ENCODE measurements at places on chromosomes 7 and 10.
A peak's percentile ranks its signal among the peaks of the same experiment; 100 is the strongest.

- no peak for DNase-seq
Observed at GRCh38 chr7:50185208-50185607, 92.2 kb upstream of the ZPBP start.

GRCh38 chr7:140084972-140085371 lies 22.2 kb upstream of the PARP12 start:
- peak; percentile 14 for DNase-seq

- no peak for DNase-seq
Observed at GRCh38 chr7:94362276-94362675, 32.4 kb upstream of the COL1A2 start.

DNA sequence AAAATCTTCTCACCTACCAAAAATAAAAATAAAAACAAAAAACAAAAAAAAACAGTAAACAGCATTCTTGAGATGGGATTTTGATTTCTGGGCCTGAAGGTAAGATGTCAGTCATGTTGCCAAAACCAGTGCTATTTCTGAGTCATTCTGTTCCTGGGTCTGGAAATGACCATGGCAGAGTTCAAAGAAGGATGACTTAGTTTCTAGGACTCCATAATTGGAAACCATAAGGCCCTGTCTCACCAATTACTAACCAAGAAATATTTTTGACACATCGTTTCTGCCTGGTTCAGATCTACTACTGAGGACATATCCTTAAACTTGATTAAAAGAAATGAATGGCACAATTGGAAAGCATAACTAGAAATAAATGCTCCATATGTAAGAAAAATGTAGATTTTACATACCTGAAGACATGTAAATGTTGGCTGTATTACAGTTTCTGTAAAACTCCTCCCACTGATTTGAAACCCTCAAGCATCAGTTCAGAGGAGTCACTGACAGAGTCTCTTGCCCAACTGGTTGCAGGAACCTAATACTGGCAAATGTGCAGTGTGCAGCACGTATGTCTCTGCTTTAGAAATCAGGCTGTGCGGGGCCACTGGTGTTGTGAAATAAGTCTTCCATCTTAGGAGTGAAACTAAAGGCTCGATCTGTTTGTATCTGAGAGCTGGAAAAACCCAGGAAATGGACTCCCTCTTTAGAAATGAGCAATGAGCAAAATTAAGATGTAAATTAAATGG lies 84.8 kb upstream of the EGR2 start:
- no peak for DNase-seq

DNA sequence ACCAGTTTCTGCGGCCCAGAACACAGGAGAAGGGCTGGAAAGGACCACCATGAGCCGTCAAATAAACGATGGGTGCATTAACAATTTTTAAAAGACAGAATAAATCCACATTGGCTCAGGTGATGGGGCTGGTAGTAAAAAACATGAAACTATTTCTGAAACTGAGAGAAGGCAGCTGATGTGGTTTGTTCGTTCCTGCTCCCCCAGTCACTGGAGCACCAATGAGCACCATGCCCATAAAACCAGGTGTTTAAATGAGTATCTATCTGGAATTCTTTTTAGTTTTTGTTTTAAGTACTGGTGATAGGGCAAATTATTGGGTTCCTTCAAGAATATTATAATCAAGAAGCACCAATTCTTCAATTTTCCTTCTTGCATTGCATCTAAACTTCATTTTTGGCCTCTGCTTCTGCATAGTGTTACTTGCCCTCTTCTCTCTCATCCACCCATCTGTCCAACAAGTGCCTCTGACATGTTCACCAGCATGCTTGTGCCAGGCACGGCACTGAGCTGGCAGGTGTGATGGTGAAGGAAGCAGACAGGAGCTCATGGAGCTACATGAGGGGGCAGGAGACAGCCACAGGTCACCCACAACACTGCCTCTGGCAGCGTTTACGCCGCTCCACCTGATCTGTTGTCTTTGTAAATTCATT lies 65.5 kb downstream of the LARP4B start:
- DNase-seq: no peak

GRCh38 chr10:92432596-92432995 lies 141.3 kb downstream of the IDE start:
- DNase-seq: no peak

- DNase-seq: no peak
Observed at GRCh38 chr7:77349141-77349540, 67.0 kb downstream of the GSAP start.

DNA sequence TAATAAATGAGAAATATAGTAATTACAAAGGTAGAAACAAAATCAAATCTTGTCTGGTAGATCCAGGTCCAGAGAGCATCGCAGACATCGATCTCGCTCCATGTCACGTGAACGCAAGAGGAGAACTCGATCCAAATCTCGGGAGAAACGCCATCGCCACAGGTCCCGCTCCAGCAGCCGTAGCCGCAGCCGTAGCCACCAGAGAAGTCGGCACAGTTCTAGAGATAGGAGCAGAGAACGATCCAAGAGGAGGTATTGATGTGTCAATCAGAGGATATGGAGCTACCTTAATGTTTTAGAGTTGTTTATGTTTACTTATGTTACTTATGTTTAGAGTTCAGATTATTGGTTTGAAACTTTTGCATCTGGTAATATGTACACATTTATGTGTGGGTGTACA lies 57.8 kb downstream of the LUC7L2 start:
- no peak for DNase-seq

GRCh38 chr7:41104631-41105030 lies 598.3 kb downstream of the INHBA start:
- no peak for DNase-seq

DNA sequence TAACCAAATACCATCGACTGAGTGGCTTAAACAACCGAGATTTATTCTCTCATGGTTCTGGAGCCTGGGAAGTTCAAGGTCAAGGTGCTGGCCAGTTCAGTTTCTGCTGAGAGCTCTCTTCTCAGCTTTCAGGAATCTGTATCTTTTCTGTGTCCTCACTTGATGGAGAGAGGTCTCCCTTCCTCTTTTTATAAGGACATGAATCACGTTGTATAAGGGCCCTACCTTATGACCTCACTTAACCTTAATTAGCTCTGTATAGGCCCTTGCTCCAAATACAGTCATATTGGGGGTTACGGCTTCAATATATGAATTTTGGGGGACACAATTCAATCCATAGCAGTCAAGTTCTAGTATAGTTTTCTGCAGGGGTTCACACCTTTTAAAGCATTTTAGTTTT lies 135.2 kb upstream of the ADO start:
- DNase-seq: no peak

DNA sequence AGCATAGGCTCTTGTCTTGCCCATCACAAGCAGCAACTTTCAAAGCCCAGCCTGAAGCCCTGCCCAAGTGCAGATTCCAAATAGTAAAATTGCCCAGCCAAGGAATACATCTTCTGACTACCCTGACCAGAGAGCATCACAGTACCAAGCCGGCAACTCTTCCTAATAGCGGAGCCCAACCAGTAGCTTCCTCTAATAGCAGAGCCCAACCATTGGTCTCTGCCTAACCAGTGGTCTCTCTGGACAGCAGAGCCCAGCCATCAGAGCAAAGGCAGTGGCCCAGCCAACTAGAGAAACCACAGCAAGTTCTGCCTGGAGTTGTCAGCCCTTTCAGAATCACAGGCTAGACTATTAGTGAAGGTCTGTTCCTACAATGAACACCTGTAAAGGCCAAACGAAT lies 285.6 kb downstream of the HGF start:
- no peak for DNase-seq

DNA sequence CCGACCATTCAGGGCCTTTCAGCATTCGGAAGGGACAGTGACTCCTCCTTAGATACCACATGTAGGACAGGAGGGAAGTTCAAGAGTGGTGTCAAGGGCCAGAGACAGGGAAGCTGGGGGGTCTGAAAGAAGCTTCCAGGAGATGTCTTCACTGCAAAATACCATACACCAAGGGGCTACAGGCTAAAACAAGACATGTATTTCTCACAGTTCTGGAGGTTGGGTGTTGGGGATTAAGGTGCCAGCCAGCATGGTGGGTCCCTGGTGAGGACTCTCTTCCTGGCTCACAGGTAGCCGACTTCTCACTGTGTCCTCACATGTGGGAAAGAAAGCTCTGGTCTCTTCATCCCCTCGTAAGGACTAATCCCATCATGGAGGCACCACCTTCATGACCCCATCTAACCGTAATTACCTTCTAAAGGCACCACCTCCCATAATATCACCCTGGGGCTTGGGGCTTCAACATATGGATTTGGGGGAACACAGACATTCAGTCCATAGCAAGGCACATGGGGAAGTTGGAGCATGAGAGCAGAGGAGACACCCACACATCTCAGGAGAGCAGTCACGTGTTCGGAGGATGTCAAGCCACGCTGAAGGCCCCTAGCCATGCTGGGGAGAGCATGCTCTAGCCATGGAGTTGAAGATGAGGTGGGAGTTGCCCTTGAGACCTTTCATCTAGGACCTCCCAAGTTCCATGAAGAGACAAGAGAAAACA lies 73.9 kb upstream of the GDF10 start:
- DNase-seq: no peak

- DNase-seq: no peak
Observed at GRCh38 chr10:132535065-132535651, 2.4 kb upstream of the INPP5A start.

DNA sequence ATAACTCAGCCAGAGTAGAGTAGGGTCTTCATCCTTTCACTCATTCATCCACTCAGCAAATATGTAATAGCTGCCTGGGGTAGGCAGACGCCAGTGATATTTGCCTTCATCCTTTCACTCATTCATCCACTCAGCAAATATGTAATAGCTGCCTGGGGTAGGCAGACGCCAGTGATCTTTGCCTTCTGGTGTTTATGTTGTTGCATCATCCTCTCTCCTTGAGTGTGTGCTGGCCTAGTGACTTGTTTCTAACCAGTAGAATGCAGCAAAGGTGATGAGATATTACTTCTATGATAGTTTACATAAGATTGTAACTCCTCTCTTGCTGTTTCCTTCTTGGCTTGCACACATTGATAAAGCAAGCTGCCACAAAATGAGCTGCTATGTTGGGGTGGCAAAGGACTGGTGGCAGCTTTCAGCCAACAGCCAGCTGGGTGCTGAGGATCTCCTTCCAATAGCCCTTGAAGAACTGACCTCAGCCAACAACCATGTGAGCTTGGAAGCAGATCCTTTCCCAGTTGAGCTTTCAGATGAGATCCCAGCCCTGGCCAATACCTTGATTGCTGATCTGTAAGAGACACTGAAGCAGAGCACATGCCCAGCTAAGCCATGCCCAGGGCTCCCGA lies 23.2 kb upstream of the MTPN start:
- DNase-seq: no peak

GRCh38 chr10:128178302-128178958 lies 52.2 kb upstream of the MKI67 start:
- peak; percentile 38 for DNase-seq

DNA sequence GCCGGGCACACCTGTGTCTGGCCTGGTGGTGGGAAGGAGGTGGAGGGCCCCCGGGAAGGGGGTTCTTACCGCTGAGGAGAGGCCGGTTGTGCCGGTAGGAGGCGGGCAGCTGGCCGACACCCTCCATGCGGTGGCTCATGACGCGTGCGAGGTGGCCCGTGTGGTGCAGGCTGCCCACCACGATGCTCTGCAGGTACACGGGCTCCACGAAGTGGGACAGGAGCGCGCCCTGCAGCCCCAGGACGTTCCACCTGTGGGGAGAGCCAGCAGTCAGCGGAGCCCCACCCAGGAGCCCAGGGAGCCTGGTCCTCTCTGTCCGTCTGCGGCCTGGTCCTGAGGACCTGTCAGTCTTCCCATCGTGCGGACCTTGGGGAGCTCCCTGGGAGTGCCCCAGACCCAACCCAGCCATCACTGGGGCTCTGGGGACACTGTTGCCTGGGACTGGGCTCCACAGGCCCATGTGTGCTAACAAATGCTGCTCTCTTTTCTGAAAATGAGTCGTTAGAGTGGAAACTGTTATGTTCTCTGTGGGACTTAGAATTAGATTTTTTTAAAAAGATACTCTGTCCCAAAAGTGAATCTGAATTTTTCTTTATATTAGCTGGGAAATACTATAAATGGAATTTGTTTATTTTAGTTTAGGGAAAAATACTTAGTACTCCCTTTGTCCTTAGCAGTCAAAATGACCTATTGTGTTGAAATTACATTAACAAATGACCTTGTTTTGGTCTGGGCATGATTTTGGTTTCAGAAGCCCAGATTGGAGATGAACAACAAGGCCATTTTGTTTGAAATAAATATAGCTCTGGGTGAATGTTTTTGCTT lies 143.9 kb downstream of the WDR37 start:
- no peak for DNase-seq

DNA sequence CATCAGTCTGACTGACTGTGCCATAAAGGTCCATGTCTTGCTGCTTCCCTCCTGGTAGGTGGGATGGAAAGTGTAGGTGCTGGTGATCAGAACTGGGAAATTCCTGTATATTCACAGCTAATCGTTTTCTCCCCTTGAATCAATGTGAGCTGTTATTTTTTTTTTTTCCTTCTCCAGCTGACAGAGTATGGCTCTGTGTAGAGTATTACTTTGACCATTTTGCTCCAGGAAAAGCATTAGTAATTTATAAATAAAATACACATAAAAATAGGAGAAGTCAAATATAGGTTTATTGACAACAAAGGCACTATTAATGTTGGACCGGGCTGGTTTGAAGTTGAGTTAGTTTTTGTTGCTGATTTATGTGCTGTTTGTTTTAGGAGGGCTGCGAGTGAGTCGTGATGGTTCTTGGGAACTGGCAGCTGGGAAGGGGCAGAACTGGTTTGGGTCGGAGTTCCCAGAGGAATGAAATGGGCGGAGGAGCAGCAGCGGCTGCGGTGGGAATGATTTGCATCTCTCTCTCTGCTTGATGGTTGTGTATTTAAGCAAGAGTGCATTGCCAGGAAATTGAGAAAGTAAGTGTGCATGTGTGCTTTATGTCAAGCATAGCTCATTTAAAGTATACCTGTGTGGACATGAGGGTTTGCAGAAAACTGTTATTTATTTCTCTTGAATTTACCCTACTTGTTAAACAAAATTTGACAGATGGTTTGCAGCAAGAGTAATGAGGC lies 80.9 kb downstream of the LRMDA start:
- no peak for DNase-seq

- peak; percentile 69 for DNase-seq
Observed at GRCh38 chr10:79242620-79243152, 104.6 kb upstream of the PPIF start.

DNA sequence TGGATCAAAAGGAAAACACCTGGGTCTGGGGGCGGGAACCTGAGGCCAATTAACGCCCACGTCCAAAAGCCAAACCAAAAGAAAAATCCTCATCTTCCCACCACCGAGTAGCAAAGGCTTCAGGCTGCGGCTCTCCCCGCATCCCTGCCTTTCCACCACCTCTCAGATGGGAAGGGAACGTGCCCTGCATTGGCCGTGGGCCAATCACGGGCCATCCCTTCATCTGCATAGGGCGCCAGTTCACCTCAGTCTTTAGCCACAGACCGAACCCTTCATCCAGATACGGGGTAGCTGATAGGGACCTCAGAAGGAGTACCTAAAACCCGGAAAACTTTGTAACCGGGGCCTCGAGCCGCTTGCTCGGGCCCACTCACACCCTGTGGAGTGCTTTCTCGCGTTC lies 626 bp downstream of the PRPF18 start:
- DNase-seq: no peak
